ENCODE measurements at places on chromosomes 13 and 19.

GRCh38 chr19:10747271-10747670, 29.4 kb downstream of the DNM2 start:
- DNase-seq = no peak

DNA sequence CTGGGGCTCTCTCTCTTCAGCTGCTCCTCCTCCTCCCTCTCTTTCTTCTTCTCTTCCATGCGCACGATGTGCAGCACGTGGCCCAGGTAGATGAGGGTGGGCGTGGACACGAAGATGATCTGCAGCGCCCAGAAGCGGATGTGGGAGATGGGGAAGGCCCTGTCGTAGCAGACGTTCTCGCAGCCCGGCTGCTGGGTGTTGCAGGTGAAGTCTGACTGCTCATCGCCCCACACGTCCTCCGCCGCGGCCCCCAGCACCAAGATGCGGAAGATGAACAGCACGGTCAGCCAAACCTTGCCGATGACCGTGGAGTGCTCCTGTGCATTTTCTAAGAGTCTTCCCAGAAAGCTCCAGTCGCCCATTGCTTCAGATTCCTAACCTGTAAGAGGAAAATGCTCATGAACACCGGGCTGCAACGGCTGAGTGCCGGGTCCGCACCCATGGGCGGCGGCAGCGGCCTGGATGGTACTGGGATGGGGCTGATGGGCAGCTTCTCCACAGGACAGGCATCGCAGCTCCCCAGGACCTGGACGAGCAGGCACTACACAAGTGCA, 17.8 kb downstream of the GJA3 start:
- DNase-seq = no peak

GRCh38 chr13:108210551-108210950, 4.8 kb downstream of the LIG4 start:
- DNase-seq = no peak

GRCh38 chr19:58166708-58167280, 16.1 kb upstream of the ZNF274 start:
- no peak for DNase-seq

DNA sequence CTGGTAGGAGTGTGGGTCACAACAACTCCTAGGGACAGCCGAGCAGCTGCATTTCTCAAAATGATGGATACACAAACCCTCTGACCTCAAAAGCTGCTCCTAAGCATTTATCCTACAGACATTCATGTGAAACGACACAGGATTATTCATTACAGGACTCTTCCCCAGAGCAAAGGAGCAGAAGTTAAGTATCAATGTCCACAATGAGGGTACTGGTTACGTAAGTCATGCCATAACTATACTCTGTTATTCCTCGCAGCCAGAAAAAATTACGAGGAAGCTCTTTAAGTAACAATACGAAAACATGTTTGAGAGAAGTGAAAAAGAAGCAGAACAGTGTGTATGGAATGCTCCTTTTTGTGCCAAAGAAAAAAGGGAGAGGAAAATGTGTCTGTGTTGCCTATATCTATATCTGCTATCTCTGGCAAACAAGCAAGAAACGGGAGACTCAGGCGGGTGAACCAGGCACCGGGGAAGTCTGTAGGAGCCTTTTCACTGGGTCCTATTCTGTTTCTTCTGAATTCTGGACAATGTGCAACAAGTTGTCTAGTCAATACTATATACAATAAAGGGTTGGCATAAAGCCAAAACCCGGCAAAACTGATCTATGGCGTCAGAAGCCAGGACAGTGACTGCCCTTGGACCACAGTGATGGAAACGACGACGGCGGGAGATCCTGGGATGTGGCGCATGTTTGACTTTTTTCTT, 1.3 kb downstream of the ISOC2 start:
- no peak for DNase-seq

GRCh38 chr13:110138010-110138699, 168.8 kb downstream of the COL4A1 start:
- DNase-seq = no peak

DNA sequence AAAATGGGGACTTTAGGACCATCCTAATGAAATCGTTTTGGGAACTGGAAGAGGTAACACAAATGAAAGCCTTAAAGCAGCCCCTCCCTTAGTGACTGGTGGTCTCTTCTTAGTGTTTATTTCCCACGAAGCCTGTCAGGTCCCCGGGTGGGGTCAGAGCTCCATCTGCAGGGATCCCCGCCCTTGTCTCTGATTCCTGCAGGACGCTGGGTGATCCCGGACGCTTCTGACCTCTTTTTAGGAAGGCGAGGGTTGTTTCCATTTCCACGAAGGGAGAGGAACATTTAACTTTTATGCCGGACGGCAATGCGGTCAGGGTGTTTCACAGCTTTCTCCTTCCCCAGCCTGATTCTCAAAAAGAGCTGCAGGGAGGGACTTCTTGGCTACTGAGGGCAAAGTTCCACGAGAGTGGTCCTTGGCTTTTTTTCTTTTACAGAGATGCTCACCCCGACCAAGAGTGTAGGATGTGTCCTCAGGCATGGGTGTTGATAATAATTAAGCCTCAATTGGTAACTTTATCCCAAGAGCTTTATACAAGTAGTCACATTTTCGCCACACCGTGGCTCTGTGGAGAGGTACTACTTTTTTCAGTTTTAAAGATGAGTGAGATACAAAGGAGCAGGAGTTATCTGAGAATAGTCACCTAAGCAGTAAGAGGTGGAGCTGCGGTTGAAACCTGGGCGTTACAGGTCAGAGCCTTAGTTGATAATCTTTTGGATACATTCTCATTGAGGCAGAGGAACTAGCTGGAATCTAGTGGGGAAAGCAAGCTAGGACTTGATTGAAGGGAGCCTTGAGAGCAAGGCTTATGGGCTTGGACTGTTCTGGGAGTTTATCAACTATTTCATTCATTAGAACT, 813 bp downstream of the ZNF284 start:
- no peak for DNase-seq

DNA sequence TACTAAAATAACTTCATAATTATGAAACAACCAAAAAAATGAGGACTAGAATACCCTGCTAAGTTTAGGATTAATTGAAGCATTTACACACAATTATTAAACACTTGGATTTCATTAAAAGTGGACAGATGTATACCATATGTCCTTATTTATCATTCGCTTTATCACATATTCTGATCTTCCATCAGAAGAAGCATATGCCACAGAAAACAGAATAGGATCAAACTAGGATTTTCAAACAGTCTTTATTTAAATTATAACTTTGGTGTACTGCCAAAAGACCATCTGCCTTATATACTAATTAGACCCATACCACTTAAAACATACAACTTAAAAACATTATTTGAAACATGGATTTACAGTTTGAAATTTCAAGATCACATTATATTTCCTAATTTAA, 727.1 kb upstream of the KLHL1 start:
- no peak for DNase-seq

- no peak for DNase-seq
Measured at GRCh38 chr13:104577071-104577815, 1511.0 kb upstream of the SLC10A2 start.

DNA sequence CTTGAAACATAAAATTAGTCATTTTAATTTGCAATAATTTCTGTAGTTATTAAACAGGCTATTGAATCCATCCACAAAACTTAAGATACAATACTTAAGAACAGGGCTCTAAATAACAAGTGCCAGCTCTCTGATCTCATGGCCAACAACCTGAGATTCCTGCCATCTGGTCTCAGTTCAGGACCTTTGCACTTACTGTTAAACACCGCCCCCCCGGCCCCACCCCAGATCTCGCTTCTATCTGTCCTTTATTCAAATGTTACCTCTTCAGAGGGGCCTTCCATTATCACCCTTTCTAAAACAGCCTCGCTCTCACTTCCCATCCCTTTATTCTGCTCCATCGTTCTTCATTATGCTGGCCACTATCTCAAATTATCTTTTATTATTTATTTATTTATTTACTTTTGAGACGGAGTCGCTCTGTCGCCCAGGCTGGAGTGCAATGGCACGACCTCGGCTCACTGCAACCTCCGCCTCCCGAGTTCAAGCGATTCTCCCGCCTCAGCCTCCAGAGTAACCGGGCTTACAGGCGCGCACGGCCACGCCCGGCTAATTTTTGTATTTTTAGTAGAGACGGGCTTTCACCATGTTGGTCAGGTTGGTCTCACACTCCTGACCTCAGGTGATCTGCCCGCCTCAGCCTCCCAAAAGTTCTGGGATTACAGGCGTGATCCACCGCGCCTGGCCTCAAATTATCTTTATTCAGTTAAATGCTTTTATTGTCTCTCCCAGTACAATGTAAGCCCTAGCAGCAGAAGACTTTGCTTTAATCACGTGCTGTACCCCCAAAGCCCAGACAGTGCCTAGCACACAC, 838 bp upstream of the SNRNP70 start:
- DNase-seq = no peak

GRCh38 chr19:31451686-31452330, 102.6 kb upstream of the TSHZ3 start:
- no peak for DNase-seq

GRCh38 chr13:21675095-21675991, 4.5 kb downstream of the FGF9 start:
- peak; percentile 7 for DNase-seq

GRCh38 chr19:30562981-30563380, 190.8 kb downstream of the ZNF536 start:
- DNase-seq = no peak

DNA sequence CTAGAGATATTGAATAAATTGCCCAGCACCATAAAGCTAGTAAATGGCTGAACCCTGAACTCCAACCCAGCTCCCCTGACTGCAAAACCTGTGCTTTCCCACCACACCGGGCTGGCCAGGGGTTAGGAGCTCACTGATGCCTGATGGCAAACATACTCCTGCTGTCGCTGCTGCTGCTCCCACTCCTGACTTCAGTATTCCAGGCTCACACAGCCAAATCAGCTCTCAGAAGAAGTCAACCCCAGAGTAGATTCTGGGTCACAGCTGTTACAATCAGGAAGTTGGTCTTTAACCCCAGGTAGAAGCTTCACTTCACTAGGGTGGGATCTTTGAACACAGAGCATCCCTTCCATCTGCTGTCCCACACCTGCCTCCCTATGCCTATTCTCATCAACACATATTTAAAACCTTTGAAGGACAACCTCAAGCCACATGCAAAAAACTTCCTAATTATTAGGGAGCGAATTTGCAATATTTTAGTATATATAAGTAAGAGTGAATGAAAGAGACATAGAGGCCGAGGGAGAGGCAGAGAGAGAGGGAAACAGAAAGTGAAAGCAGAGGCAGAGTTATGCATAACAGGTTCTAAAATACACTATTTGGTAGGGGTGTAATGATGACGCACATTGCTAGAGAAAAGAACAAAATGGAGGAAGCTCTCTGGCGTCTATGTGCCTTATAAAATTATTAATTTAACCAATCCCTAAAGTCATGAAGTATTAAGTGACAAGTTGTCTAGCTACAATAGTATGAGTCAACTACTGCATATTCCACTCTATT, 99.4 kb upstream of the SERP2 start:
- DNase-seq = no peak

GRCh38 chr13:111873676-111874178, 193.2 kb upstream of the SOX1 start:
- DNase-seq = no peak

DNA sequence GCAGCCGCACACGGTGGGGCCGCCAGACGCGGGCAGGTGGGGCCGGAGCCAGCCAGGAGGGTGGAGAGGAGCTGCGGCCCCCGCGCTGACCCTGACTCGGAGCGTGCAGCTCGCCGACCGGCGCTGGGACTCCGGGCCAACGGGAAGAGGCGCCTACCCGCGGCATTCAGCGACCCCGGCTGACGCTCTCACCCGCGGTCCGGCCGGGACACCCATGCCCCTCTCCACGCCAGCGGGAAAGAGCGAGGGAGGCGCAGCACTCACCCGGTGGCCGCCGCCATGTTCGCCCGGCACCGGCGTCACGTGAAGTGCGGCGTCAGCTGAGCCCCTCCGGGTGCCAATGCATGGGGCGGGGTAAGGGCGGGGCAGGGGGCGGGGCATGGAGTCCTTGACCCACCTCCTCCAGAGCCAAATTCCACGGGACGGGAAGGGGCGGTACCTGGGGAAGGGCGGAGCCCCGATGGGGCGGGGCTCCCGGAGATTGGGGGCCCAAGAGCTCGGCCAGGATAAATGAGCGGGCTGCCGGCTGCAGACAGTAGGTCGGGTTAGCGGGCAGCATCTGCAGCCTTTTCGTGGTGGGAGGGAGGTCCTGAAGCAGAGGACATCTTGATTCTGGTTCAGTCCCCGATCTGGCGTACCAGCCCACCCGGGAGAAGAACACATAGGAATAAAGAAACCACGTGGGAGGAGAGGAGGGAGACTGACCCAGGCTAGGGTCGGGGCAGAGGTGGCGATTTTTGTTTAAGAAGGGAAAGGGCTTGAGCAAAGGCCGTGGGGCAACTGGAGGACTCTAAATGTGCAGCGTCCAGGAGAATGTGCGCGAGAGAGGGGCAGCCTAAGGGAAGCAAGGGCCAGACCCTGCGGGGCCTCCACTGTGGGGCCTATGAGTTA, at the start of gene PEPD:
Gene PEPD, minus strand, starts transcription at position 312 of the 891 bp plus-strand sequence. Its CDS starts 31 bp downstream, at position 281.
- DNase-seq = peak; percentile 74

- no peak for DNase-seq
Measured at GRCh38 chr13:18948664-18949488, 232.7 kb downstream of the TUBA3C start.

DNA sequence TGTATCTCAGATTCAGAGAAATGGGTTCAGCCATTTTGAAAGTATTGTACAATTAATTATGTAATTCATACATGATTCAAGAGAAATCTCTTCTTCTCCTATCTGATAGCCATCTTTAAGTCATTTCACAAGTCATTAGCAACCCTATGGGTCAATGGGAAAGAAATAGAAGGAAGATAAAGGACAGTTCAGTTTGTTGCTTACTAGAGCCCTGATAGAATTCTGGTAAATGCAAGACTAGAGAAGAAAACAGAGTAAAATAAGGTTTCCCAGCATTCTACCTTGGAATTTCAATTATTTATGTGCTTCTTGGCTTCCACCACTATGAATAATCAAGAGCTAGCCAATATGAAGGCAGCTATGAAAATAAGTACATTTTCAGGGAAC, 117.7 kb downstream of the LHFPL6 start:
- no peak for DNase-seq

GRCh38 chr13:46160471-46161066, 21.4 kb downstream of the LCP1 start:
- DNase-seq = no peak

DNA sequence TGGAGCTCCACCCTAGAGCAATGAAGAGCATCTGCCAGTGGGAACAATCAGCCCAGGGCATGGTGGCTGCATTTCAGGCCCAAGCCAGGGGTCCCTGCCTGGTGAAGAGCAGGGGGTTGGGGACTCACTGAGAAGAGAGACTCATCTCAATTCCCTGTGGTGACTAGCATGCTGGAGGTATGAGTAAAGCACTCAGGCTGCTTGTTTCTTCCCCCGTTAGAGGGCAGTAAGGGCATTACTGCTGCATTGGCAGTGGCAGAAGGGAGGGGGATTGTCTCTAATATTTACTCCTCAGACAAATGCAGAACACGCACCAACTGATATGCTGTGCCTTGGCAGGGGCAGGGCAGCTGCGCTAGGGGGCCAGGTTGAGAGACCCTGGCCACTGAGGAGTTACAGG, 329.1 kb downstream of the SLITRK5 start:
- DNase-seq = no peak

GRCh38 chr13:29579094-29579493, 16.4 kb downstream of the SLC7A1 start:
- DNase-seq = no peak

Measured in effector memory CD4-positive, alpha-beta T cell (primary cell).